ENCODE measurements at places on chromosomes 2 and 18.
A peak's percentile ranks its signal among the peaks of the same experiment; 100 is the strongest.

DNA sequence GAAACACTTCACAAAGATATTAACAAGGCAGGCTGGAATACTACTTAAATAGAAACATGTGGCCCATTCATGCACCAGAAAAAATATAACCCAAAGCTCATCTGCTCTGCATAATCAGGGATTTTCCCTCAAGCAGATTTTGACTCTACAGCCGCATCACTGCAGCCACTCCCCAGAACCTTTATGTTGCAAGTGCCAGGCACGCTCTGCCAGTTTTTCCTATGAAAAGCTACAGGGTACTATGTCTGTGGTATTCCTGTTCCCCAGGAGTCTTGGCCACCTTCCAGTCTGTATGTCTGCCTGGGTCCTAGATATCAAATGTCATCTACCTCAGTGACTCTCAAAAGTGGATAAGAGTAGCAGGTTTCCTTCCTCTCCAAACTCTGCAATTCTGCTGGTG lies 3.8 kb downstream of the COA5 start:
- no peak for DNase-seq

DNA sequence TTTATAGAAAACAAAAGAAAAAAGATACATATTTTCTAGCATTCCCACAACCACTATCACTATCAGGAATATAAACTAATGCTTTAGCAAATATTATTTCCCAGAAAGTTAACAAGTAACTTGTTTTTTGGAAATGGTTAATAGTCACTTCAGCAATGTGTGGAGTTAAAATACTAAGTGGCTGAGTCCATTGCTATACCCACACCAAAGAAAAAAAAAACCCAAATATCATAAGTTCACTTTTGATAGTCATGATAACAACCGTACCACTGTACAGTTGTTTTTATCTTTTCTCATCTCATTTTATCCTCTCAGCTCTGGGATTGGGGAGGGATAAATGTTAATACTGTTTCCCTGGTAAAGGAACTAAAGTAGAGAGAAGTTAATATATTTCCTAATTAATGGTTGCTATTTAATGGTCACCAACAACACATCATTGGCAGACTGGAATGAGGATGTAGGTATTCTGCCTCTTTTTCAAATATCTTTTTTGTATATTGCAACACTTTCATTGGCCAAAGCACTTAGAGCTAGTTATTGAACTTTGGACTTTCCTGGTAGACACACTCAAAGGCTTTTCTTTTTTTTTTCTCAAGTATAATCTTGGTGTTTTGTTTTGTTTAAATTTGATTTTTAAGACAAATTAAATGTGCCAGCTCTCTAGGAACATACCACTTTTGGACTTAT lies 18.4 kb upstream of the KANSL1L start:
- no peak for DNase-seq

GRCh38 chr2:129877795-129878775 lies 101.4 kb upstream of the RAB6C start:
- peak; percentile 55 for DNase-seq

GRCh38 chr2:10668402-10669012 lies 21.3 kb downstream of the NOL10 start:
- DNase-seq: no peak

GRCh38 chr18:58887613-58887963 lies 22.9 kb downstream of the ZNF532 start:
- no peak for DNase-seq

DNA sequence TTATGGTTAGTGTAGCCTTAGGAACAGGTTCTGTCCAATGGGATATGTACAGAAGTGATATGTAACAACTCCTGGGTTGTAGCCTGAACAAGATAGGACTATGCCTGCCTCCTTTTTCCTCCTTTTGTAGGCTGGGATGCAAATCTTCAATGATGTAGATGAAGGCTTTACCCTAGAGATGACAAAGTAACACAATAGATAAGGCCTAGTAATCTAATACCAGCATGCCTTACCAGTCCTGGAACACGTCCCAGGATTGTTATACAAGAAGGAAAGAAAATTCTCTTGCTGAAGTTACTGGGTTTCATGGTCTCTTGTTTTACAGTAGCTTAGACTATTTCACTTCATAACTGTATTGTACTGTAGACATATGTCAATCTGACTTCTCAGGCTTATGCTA lies 192.1 kb downstream of the OTX1 start:
- DNase-seq: no peak

DNA sequence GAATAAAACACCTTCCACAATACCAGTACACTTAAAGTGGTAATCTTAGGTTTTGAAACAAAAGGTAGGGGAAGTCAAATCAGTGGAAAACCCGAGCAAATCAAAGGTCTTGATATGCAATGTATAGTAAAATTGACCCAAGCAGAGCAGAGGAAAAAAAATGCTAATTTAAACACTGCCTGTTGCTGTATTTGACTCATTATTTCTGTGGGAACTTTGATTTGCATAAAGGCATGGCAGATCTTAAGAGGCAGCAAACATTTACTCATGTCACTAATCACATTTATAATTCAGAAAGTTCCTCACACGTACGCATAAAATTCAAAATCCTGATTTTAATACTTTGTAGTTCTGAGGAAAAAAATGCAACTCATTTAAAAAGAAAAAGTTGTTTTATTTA lies 64.4 kb downstream of the IKZF2 start:
- DNase-seq: no peak

- DNase-seq: no peak
Observed at GRCh38 chr2:150126143-150126740, 361.2 kb downstream of the RND3 start.

DNA sequence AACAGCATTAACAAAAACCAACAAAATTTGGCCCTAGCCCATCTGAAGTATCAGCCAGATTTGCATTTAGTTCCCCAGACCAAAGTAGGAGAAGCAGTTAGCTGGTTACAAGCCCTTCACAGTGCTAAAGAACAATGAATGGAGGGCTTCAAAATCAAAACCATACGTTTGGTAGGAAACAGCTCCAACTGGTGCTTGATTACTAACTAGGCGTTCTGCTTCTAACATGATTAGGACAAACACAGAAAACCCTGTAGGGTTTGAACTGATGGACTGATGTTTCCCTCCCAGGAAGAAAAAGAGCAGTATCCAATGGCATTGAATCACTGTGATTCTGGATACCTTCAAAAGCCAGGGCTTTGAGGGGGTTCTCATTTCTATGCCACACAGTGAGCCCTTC lies 20.5 kb upstream of the STAT4 start:
- no peak for DNase-seq

DNA sequence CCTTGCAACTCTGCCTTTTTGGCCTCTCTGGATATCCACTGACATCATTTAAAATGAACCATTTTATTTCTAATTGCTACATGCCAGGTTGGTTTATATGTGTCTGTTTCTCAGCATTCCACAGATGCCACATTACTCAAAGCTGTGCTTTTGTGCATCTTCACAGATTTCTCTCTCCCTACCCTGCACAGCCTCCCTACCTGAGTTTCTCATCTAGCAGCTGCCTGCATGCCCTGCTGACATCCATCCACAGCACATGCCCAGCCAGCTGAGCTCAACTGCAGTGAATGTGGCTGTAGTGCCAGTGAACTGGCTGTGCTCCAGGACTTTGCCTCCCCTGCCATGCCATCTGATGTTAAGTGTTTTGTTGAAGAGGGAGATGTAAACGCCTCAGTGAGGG lies 44.5 kb downstream of the PKP4 start:
- DNase-seq: peak; percentile 22

GRCh38 chr18:21336846-21337245 lies 94.8 kb downstream of the GREB1L start:
- DNase-seq: no peak

- no peak for DNase-seq
Observed at GRCh38 chr2:109324861-109325260, 195.9 kb downstream of the SH3RF3 start.

DNA sequence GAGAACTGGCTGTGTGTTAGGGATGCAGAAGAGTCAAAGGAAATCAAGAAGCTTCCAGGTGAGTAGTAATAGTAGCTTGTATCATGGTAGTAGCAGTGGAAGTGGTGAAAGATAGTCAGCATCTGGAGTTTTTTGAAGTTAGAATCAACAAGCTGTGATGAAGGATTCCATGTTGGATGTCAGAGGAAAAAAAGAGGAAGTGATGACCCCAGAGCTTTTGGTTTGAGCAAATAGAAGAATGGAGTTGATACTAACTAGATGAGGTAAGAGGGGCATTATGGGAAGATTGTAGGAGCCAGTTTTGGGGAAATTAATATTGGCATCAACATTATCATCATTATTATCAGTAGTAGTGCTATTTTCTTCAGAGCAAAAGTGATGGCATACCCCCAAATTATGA lies 542.2 kb downstream of the XIRP2 start:
- DNase-seq: no peak

GRCh38 chr2:166573391-166573790 lies 79.3 kb upstream of the SCN7A start:
- no peak for DNase-seq

DNA sequence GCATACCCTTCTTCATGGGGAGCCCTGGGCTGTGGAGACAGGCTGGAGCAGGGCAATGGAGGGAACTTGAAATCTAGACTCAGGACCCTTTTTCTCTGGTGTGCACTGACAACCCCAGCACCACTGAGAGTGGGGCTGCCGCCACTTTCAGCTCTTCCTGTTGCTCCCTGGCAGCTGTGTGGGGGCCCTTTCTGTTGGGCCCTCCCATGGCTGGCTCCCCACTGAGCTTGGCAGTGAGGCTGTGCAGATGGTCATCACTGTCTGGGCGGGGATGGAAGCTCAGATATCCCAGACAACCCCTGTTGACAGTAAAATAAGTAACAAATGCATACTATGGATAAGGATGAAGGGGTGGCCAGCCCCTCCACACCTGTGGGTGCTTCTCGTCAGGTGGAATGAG lies 6.7 kb downstream of the MYO7B start:
- DNase-seq: no peak

DNA sequence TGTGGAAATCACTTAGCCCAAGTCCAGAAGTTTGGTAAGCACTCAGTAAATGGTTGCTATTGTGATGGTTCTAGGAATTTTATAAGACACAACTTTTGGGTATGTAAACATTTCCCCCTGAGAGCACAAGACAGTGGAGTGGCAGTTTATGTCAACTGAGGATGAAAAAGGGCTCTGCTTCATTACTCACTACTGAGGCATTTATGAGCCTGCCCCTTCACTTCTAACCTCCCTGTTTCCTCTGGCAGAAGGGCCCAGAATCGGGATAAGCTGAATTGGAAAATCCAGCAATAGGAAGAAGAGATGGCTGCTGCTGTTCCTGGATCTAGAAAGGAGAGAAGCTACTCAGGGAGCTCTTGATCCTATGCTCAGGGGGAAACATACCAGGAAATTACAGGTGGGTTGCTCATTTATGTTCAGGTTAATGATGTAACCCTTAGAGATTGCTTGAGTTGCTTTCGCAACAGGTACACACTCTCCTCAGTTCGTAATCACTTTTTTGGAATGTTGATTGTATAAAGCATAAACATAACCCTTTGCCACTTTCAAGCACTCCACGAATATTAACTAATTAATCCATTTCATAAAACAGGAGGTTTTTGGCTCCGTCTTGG lies 46.3 kb downstream of the ADCYAP1 start:
- DNase-seq: no peak

GRCh38 chr18:79371561-79372121 lies 24.1 kb upstream of the NFATC1 start:
- DNase-seq: no peak

DNA sequence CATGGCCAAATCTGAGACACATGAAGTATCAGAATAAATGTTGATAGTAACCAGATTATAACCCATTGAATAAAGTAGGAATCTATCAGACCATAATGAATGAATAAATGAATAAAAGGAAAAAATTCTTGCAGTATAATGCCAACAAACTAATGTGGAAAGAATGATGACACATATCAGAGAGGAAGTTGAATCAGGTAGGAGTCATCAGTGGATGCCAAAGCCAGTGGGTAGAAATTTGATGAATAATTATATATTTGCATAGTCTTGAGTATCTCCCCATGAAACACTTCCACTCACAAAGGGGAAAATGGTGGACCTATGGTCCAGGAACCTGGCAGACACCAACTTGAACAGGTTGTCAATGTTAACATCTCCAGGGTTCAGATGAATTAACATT lies 68.6 kb downstream of the GALNT3 start:
- DNase-seq: no peak

Measured in substantia nigra (tissue), 51 donors.